T-cell (primary cell): ENCODE measurements at places on chromosomes 3 and 15.

DNA sequence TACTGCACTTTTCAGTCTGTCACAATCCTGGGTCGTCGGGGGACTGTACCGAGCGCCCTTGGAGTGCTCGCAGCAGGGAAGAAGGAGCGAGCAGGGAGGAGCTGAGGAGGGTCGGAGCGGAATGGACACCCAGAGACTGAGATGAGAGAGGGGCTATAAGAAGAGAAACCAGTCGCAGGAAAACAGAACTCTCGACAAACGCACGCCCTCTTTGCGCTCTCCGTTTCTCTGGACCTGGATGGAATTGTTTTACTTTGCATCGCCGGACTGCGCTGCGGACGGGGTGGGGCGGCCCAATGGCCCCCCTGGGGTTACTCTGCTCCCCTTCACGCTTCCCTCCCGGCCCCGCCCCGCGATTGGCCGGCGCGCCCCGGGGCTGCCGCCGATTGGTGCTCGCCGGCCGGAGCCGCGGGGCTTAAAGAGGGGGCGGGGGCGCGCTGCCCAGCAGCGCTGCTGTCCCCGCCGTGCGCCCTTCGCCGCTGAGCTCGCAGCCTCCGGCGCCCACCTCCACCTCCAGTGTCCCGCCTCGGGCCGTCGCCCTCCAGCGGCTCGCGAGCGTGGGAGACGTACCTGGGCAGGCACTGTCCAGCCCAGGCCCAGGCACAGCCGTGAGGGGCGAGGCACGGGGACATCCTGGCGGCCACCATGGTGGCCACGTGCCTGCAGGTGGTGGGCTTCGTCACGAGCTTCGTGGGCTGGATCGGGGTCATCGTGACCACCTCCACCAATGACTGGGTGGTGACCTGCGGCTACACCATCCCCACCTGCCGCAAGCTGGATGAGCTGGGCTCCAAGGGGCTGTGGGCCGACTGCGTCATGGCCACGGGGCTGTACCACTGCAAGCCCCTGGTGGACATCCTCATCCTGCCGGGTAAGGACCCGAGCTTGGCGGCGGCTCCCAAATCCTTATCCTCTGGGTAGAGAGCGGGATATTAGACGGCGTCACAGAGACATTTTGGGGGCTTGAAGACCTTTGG is at the start of gene CLDN11:
TSS of gene CLDN11 (plus strand) at position 447 of the 977 bp plus-strand sequence. CDS start at position 646, 199 bp downstream.
- no peak within 1 kb of the TSS for H3K27ac ChIP-seq
- H3K36me3 ChIP-seq: no peaks in the 10 kb centered on the region
- no peak for DNase-seq
- H3K27me3 ChIP-seq: peaks cover 12% of the 10 kb centered on the region
- H3K4me1 ChIP-seq: no peaks in the 10 kb centered on the region

DNA sequence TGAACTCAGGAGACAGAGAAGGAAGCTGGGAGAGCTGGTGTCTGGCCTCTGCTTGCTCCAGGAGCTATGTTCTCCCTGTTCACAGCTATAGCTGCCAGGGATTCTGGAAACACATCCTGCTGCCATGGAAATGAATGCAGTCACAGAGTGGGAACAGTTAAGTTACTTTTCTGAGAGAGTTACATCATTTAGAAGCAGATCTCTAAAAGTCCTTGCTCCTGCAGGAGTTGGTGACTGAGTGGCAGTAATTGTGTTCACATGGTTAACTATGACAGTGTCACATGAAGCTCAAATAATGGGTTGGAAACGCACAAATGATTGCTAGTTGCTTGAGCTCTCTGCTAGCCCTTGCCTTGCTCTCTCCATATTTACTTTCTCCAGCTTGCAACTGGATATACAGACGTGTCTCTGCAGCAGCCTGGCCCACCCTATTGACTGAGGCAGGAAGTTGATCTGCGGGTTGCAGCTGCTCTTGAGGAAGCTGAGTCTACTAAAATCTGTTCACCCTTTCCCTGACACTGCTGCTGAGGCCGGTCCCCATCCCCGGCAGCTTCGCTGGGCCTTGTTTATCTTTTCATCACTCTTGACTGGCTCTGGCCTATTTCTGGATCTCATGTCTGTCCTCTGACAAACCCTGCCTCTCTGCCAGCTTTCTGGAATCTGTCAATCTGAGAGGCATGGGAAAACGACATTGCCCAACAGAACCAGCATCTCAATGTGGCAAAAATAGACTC is 16.7 kb upstream of the ISLR start:
- no peaks in the 10 kb centered on the region for H3K4me1 ChIP-seq
- no peak overlapping the region for H3K4me3 ChIP-seq
- peaks cover 19% of the 10 kb centered on the region for H3K27me3 ChIP-seq
- no peak for DNase-seq
- H3K27ac ChIP-seq: no peak overlapping the region

GRCh38 chr3:58392181-58392580 is 41.5 kb downstream of the PDHB start:
- H3K27me3 ChIP-seq: no peaks in the 10 kb centered on the region
- H3K4me1 ChIP-seq: no peaks in the 10 kb centered on the region
- peaks cover 32% of the 10 kb centered on the region for H3K36me3 ChIP-seq
- no peak for DNase-seq
- H3K4me3 ChIP-seq: no peak overlapping the region

GRCh38 chr3:52328536-52329080 is 12.5 kb downstream of the DNAH1 start:
- no peaks in the 10 kb centered on the region for H3K27me3 ChIP-seq
- peaks cover 10% of the 10 kb centered on the region for H3K36me3 ChIP-seq
- DNase-seq: no peak
- no peaks in the 10 kb centered on the region for H3K4me1 ChIP-seq
- no peak overlapping the region for H3K4me3 ChIP-seq

GRCh38 chr3:48564022-48564421 is 441 bp upstream of the UCN2 start:
- H3K4me1 ChIP-seq: peaks cover 16% of the 10 kb centered on the region
- peaks cover 11% of the 10 kb centered on the region for H3K27me3 ChIP-seq
- no peak overlapping the region for H3K4me3 ChIP-seq
- no peaks in the 10 kb centered on the region for H3K36me3 ChIP-seq

DNA sequence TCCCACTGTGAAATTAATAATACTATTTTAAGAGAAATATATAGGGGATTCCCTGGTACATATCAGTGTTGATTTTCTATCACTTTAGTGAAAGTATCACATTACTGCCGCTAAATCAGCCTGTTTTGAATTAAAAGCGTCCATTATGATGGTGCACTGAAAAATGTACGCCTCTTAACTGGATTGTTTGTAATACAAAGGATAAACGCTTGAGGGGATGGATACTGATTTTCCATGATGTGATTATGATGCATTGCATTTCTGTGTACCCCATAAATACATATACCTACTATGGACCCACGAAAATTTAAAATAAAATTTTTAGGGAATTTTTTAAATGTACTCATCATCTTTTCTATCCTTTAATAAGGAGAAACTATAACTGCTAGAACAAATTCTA is 478.6 kb downstream of the MAGI1 start:
- H3K36me3 ChIP-seq: no peaks in the 10 kb centered on the region
- DNase-seq: no peak
- no peak overlapping the region for H3K4me3 ChIP-seq
- H3K4me1 ChIP-seq: no peaks in the 10 kb centered on the region

GRCh38 chr15:51757450-51757849 is 6.1 kb downstream of the TMOD2 start:
- DNase-seq: no peak
- H3K27ac ChIP-seq: no peak overlapping the region
- H3K4me1 ChIP-seq: peaks cover 1% of the 10 kb centered on the region
- no peaks in the 10 kb centered on the region for H3K27me3 ChIP-seq
- H3K4me3 ChIP-seq: no peak overlapping the region

GRCh38 chr3:16363636-16364035 is 98.6 kb downstream of the OXNAD1 start:
- peaks cover 3% of the 10 kb centered on the region for H3K4me1 ChIP-seq
- no peak for DNase-seq
- no peak overlapping the region for H3K4me3 ChIP-seq
- H3K36me3 ChIP-seq: peaks cover 49% of the 10 kb centered on the region
- H3K27me3 ChIP-seq: no peaks in the 10 kb centered on the region
- no peak overlapping the region for H3K27ac ChIP-seq

GRCh38 chr3:12603969-12604368 is 47.1 kb downstream of the MKRN2 start:
- H3K27me3 ChIP-seq: no peaks in the 10 kb centered on the region
- DNase-seq: no peak

- DNase-seq: no peak
- H3K36me3 ChIP-seq: no peaks in the 10 kb centered on the region
- H3K27me3 ChIP-seq: no peaks in the 10 kb centered on the region
- no peak overlapping the region for H3K4me3 ChIP-seq
- no peaks in the 10 kb centered on the region for H3K4me1 ChIP-seq
These were observed 83.2 kb upstream of the RAP2B start for GRCh38 chr3:153078826-153079225.

DNA sequence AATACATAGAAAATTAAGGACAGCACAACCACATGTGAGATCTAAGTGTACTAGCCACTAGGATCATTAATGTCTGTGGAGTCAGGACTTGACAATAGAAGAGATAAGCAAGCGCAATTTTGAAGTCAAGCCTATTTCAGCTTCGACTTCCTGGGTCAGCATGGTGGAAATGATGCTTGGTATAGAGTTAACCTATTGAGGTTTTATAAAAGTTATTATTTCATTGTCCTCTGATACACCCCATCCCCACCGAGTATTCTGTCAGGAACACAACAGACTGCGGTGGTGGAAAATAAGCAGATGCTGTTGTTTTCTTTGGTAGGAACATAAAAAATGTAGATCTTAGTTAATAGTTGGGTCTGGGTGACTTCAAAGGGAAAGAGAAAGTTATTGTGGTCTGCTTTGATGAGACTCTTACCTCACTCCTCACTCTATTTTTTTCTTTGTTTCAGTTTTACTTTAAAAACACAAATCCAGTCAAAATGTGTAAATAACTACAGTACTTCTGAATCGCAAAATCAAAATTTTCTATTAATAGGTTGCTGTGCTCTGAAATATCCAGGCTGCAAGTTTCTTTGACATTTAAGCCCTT is 82.1 kb downstream of the IL5RA start:
- H3K4me3 ChIP-seq: no peak overlapping the region
- H3K4me1 ChIP-seq: peaks cover 2% of the 10 kb centered on the region
- DNase-seq: no peak
- no peaks in the 10 kb centered on the region for H3K36me3 ChIP-seq
- no peak overlapping the region for H3K27ac ChIP-seq
- H3K27me3 ChIP-seq: no peaks in the 10 kb centered on the region

DNA sequence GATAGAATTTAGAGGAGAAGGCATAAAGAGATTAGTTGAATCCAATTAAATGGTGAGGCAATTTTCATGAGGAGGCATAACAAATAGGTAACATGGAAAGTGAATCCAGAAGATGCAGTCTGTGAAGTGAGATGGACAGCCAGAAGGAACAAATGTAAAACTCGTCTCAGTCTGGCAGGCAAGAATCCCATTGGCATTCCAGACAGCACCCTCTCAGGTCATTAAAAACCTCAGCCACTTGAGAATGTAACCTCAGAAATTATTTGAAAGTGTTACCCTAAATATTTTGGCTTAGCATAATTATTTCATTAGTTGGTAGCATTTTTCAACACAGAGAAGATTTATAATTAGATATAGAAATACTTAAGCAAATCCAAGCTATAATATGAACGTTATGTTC is 342.3 kb downstream of the LRRC3B start:
- no peaks in the 10 kb centered on the region for H3K4me1 ChIP-seq
- no peak for DNase-seq
- H3K4me3 ChIP-seq: no peak overlapping the region
- no peaks in the 10 kb centered on the region for H3K27me3 ChIP-seq
- H3K36me3 ChIP-seq: no peaks in the 10 kb centered on the region

DNA sequence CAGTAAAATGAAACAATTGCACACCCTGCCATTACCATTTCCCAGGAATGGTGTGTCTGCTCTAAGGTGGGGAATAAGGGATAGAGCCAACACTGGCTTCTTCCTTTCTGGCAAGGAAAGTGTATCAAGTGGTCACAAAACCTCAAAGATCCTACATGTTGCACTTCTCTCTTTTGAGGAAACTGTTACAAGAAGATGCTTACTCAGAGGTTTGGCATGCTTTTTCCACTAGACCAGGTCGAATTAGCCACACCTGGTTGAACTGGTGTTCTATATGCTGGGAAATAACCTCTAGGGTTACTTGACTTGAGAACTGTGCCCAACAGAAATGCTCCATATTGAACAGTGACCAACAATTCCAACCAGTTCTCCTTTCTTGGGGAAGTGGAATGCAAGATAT is 102.9 kb downstream of the LRRN1 start:
- no peaks in the 10 kb centered on the region for H3K27me3 ChIP-seq
- H3K4me3 ChIP-seq: no peak overlapping the region
- DNase-seq: no peak
- no peaks in the 10 kb centered on the region for H3K36me3 ChIP-seq
- H3K27ac ChIP-seq: no peak overlapping the region

DNA sequence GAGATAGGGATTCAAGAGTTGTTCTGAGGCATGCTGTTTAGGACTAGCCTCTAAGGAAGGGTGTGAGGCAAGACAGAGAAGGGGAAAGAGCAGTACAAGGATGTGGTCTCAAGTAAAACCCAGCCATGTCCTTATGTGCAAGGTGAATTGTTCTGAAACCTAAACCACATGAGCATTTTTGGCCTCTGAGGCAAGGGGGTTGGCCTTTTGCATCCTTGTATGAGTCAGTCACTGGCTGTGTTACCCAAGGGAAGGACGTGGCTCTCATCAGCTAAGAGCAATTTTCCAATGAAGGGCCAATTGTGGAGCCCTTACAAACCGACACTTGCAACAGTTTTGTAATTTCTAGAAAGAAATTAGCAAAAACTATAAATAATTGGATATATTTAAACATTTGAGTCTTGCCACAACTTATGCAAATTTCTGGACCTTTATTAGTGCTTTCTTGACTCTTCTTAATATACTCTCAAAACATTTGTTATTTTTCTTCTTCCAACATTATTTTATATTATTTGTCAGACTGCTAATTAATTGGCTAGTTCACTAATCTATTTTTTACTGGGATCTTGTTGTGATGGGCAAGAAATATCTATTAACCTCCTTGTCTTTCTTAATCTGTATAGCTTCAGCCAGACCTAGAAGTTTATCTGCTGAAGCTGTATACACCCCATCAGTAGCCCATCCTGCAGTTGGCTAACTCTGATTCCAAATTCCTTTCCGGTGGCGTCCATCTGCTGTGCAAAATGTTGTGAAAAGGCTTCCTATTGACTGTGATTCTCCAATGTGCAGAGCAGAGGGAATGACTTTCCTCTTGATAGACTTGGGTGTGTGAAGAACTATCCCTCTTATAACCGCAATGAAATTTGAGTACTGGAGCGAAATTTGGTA is 97.7 kb upstream of the P2RY1 start:
- no peak overlapping the region for H3K4me3 ChIP-seq
- H3K27me3 ChIP-seq: no peaks in the 10 kb centered on the region
- DNase-seq: no peak
- no peaks in the 10 kb centered on the region for H3K36me3 ChIP-seq

- H3K27ac ChIP-seq: no peak overlapping the region
- H3K36me3 ChIP-seq: no peaks in the 10 kb centered on the region
- no peaks in the 10 kb centered on the region for H3K4me1 ChIP-seq
- no peak overlapping the region for H3K4me3 ChIP-seq
- no peak for DNase-seq
These were observed 34.3 kb upstream of the CEMIP start for GRCh38 chr15:80744826-80745225.

- H3K36me3 ChIP-seq: no peaks in the 10 kb centered on the region
- H3K4me3 ChIP-seq: no peak overlapping the region
- H3K4me1 ChIP-seq: peaks cover 9% of the 10 kb centered on the region
- no peak overlapping the region for H3K27ac ChIP-seq
These were observed 220.6 kb upstream of the LYSMD4 start for GRCh38 chr15:99953886-99954285.

- no peaks in the 10 kb centered on the region for H3K27me3 ChIP-seq
- no peak for DNase-seq
- H3K4me3 ChIP-seq: no peak overlapping the region
These were observed 484.5 kb upstream of the NR2F2 start for GRCh38 chr15:95845862-95846515.

GRCh38 chr3:5013021-5013906 is 34.0 kb downstream of the BHLHE40 start:
- no peak overlapping the region for H3K4me3 ChIP-seq
- DNase-seq: no peak
- H3K4me1 ChIP-seq: peaks cover 50% of the 10 kb centered on the region
- no peaks in the 10 kb centered on the region for H3K27me3 ChIP-seq
- no peaks in the 10 kb centered on the region for H3K36me3 ChIP-seq
